ENCODE measurements at places on chromosomes 5 and 9.

- DNase-seq: no peak
Observed at GRCh38 chr9:108333530-108333983, 522.2 kb downstream of the ACTL7B start.

GRCh38 chr9:127801955-127802575, 617 bp upstream of the FPGS start:
- no peak for DNase-seq

DNA sequence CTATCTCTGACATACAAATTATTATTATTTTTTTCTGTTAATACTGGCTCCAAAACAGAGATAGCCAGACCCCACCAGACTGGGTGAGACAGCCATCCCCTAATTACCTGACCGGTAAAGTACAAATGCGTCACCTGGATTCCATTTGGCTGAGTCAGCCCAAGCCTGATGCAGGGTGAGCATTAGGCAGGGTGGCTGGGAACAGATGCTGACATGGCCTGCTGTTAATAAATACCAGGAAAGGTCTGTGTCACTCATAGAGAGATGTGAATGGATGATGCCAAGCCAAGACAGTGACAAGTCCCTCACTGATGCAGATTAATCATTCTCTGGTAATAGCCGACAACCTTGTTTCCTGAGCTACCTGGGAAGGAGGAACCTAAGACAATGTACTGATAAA, 183.5 kb downstream of the TRIM32 start:
- no peak for DNase-seq

DNA sequence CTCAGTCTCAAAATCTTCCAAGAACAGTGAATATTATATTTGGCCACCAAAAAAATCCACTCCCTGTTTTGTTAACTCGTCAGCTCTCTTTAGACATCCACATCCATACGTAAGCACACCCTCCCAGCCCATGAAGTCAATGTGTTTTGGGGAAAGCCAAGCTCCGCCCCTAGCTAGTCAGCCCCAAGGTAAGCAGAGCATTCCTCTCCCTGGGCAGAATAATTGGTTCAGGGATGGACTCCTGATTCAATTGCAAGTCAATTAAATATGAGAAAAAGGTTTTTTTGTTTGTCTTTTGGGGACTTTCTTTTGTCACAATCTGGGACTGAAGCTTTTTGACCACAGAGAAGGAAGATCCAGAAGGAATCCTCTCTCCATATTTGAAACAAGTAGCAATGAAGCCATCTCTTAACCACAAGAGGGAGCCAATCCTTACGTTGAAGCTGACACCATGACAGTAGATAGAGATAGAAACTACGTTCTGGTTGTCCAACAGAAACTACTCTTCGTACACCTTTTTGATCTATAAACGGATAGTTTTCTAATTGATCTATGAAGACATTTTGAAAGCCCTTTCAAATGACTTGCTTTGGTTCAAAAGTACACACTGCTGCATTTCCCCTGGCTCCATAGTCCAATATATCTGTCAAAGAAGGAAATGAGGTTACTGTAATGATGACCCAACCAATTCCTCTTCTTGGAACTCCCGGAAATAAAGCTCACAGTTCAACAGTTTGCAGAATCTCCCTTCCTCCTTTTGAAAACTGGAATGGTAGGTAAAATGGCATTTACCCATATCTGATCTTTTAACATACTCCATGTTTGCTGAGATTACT, 166.4 kb downstream of the TLE1 start:
- no peak for DNase-seq

GRCh38 chr5:152987131-152987530, 503.3 kb upstream of the GRIA1 start:
- DNase-seq: no peak

DNA sequence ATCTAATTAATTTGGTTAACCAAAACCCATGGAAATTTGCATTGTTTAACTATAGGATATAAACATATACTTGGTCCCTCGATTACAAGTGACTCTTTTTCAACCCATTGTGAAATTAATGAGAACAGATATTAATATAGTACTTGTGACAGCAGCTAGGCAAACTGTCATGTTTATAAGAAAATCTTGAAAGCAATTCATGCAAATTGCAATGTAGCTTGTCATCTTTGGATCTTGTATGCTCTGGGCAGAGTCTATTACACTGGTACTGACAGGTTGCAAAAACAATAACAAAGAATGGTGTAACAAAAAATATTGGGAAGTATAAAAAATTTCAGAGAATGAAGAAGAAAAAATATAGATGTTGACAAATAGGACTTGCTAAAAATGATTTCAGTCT, 941.0 kb downstream of the DNAH5 start:
- no peak for DNase-seq

DNA sequence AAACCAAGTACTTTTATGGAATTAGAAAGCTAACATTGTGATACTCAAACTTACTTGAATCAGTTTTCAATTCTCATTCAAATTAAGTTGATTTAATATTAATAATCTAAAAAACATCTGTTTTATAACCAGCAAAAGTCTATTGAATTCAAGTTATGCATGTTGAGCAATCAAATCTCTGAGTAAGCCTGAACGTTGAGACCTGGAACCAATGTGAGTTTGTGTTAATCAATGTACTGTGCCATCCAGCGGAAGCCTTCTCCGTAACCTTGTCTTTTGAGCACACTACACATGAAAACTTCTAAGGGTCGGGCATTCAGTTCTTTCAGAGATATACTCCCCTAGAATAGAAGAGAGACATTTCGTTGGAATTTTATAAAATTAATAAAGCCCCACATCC, 25.9 kb downstream of the SAR1B start:
- no peak for DNase-seq

All from posterior cingulate gyrus (tissue), 11 donors.